ENCODE measurements at places on chromosomes 12 and 14.
A peak's percentile ranks its signal among the peaks of the same experiment; 100 is the strongest.

GRCh38 chr12:97398704-97399103, 63.9 kb upstream of the RMST start:
- DNase-seq, result no peak

DNA sequence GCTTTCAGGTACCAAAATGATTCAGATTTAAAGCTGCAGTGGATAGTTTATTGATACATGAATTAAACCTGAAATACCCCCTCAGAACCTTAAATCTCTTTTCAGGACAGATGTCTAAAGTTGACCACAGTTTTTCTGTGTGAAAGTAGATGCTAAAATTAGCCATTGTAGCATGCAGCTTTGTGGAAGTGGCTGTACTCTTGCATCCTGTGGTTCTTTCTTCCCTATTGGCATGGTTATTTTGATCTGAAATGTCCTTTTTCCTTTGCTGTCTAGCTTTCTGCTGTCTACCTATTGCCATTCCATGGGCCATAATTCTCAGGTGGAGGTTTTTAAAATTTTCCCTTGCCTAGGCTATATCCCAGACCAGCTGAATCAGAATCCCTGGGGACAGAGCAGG, 455.6 kb downstream of the ZFP36L1 start:
- no peak for DNase-seq

DNA sequence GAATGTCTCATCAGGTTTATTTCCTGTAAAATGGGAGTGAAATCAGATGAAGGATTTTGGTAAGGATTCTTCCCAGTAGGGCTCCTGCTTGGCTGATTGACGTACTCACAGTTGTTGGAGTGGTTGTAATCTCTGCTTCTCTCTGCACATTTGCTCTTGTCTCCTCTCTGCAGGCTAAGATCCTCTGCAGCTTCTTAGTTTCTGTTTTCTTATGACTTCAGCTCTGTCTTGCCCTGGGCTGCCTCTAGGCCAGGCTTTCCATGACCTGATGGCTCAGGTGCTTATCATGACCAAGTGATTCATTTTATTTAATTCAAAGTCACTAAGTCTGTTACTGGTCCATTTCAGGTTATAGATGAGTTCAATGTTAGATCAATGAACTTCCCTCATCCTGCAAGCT, 394.5 kb upstream of the DDHD1 start:
- no peak for DNase-seq

GRCh38 chr12:63941166-63941800, 96.8 kb downstream of the SRGAP1 start:
- DNase-seq, result no peak

DNA sequence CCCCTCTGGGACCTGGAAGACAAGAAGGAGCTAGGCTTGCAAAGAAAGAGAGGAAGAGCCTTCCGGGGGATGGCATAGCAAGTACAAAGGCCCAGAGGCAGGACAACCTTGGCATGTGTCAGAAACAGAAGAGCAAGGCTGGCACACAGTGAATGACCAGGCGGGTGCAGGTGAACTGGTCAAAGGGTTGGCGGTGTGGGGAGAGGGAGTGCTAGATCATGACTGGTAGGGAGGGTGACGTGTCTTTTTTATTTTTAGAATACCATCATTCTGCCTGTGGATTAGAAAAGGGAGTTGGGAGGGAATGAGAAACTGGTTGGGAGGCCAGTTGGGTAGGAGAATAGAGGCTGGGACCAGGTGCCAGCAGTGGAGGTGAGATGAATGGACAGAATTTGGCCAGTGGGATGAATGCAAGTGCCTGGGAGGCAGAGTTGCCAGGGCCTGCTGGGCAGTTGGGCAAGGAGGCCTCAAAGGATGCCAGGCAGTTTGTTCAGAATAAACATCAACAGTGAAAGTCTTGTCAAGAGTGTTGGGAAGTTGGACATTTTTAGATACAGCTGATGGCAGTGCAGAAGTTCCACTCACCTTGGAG, 168.3 kb downstream of the CACNA1C start:
- DNase-seq, result no peak

DNA sequence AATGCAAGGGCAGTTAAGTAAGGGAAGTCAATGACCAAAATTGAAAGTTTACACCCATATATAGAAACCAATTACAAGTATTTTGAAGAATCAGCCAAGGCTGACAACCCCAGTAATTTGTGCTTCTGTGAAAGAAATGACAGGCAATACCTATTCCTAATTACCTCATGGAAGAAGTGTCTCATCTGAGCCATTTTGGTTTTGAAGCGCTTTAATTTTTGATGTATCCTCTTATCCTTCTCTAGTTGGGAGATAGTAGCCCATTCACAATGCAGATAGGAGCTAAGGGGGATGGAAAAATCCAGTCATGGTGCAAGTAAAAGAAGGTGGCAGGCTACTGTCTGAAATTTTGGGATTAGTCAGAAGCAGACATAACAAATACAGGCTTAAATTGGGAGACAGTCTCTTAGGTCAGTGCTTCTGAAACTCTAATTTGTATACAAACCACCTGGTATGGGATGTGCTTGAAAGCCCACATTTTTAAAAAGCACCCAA, 30.4 kb upstream of the SUPT16H start:
- DNase-seq, result no peak

GRCh38 chr12:92253301-92253700, 107.7 kb upstream of the BTG1 start:
- no peak for DNase-seq

GRCh38 chr12:45989287-45989686, 1.1 kb downstream of the SCAF11 start:
- no peak for DNase-seq

DNA sequence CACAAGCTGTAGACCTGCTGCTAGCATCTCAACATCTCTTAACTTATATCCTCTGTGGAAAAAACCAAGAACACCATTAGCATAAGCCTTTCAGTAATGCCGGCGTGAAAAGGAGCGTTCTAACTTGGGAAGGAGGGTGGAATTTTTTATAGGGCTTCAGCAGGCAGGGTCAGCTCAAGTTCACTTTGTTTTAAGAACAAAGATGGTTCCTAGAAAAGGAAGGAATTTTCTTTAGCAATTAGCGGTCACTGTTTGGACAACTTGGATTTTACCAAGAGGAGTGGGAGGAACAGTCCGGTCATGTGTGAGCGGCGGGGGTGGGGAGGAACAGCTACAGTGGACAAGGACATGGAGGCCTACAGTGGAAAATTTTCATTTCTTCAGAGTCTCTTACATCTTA, 35.9 kb downstream of the BBS10 start:
- DNase-seq, result no peak

DNA sequence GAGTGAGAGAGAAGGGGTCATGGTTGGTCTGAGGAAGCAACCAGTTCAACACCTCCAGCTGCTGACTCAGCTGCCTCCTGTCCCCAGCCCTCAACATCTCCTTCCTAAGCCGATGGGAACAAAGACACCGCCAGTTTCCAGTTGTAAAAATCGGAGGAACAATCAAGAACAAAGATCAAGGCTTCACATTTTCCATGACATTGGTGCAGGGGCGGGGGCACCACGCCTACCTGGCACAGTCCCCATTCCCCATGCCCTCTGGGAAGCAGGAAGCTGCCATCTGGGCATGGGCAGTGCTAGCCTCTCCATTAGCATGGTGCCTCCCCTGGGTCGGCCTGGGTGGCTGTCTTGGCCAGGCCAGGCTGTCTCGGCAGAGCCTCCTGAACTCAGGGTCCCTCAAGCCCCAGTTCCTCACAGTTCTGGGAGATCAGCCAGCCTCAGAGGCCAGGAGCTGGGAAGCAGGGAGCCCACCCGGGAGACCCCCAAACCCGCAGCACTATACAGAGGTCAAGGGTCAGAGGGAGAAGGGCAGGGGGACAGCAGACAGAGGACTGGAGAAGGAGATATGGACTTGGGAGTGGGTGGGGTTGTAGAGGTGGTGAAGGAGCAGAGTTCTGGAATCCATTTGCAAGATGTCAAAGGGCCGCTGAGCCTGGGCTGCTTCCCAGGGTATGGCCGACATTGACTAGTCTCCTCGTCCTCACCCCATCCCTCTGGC, 19.6 kb upstream of the TMEM106C start:
- DNase-seq, result no peak

- DNase-seq, result no peak
These were observed 21.7 kb downstream of the SLC11A2 start for GRCh38 chr12:51004504-51004903.

DNA sequence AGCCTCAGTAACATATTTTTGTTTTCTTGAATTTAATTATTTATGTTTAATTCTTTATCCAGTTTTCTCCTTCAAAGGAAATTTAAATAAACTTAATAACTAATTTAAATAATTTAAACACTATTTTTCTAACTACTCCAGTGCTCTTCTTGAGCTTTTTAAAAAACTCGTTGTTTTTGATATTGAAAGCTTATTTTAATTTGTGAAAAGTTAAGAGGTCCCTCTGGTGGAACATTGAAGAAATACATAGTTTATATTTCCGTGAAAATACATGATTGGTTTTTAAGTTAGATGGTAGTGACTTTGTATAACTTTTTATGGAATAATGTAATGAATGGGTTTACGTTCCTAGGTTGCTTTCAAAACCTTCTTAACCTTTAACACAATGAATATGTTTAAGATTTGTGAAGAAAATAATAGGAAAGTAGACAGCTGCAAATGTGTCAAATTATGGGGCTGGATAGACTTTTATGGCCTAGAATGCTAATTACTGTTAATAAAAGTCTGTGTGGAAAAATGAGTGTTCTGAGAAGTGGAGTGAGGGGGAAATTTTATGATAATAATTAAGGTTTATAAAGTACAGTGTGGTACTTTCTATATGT, 45.9 kb upstream of the MSRB3 start:
- DNase-seq, result no peak

GRCh38 chr14:92263681-92264080, 59.3 kb upstream of the SLC24A4 start:
- DNase-seq, result no peak

GRCh38 chr12:27426743-27427487, 19.6 kb upstream of the SMCO2 start:
- no peak for DNase-seq

DNA sequence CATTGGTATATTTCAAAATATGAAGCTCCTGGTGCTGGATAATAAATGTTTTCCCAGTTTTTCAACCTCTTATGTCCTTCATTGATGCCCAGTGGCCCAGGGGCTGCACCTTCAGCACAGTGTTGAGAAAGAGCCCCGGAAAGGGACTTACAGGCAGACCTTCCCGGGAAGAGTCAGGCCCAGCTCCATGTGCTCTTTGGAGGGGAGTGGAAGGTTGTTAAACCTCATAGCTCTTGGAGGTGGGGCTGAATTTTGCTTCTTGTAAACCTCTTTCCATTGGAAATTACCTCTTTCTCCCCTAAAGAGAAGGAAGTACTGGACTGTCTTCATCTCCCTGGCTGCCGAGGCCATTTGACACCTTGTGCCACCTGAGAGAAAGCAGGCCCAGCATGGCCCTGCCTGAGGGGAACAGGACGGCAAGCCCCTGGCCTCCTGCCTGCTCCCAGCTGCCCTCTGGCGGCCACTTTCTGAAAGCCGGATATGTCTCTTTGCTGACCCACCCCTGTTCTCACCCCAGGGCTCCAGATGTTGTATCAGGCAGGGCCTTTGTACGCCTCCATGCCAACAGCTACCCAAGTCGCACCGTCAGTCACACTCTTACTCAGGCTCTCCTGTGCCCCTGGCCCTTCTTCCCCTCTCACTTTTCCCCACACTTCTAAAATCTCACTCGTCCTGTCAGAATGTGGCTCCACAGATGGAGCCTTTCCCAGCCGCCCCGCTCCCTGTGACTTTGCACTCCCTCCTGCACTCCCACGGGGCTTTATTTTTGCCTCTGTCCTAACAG, 43.0 kb downstream of the EVL start:
- DNase-seq, result peak; percentile 94

GRCh38 chr14:32757568-32757967, 181.1 kb upstream of the NPAS3 start:
- DNase-seq, result no peak

DNA sequence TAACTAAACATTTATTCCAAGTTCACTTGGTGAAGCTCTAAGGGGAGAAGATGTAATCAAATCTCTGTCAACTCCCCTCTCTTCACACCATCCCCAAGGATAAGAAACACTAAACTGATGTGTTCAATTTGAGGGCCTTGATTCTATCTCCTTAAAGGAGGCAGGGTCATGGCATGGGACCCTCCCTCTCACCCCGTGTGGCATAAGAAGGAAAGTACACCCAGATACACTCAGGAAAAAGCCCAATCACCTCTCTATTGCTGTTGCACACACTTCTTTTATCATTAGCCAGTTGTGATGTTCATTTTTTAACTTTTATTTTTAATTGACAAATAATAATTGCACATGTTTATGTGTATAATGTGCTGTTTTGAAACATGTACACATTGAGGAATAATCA, 35.1 kb downstream of the WASHC3 start:
- no peak for DNase-seq

DNA sequence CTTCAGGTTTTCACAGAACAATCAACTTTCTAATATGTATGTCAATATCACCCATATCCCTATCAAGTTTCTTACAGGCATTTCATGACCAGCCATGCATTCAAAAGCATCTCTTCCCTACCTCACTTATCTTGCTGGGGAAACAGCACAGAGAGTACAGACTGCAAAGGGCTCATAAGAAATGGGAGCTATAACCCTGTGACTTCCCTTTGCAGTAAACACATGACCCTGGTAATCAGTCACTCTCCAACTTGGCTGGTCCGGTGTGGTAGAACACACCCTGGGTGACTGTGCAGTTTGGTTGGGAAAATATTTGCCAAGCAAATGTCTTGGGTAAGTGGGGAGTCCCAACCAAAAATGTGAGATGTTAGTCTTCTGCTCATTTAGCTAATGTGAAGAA, 49.4 kb upstream of the TMCC3 start:
- no peak for DNase-seq

- DNase-seq, result no peak
These were observed 378.6 kb upstream of the DDHD1 start for GRCh38 chr14:53531730-53532129.

GRCh38 chr14:53190938-53191337, 37.8 kb upstream of the DDHD1 start:
- peak; percentile 72 for DNase-seq

DNA sequence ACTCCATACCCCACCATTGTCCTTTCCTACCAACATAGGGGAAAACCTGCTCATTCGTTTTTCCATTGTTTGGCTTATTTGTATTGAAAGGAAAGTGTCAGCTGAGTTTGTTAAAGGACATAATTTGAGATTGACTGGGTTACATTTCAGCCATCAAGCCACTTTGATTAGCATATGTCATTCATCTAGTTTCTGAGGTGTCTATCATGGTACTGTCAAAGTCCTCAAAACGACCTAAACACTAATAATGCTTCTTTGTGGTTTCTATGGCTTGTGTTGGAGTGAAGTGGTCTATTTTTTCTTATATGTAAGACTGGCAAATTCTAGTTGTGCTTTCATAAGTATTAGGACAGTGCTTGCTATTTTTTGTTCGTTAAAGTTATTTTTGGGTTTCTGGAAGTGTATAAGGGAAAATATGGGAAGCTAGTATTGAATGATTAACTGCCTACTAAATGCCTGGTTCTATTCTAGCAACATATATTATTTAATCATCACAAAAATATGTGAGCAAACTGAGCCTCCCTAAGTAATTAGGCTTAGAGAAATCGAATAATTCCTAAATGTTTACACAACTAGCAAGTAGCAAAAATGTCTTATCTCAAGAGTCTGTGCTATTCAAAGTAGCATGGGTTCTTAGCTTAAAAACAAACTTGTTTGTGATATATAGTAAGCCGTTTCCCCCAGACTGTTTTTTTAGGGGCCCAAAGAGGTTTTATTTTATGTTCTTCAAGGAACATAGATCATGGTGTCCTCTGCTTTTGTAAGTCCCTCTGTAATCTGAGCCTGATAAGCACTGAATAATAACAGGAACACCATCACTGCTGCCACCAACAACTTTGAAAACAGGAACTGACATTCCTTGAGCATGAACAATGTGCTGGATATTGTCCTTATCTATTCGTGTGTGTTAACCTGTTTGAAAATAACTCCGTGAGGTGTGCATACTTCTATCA, 67.1 kb downstream of the DERA start:
- DNase-seq, result no peak

GRCh38 chr12:26125400-26126339, 833 bp upstream of the BHLHE41 start:
- peak; percentile 63 for DNase-seq

Data from activated T-cell treated with anti-CD3 and anti-CD28 coated beads, Interleukin-2, amount 50 U/mL, for 48 hours (primary cell).